ENCODE measurements at places on chromosomes 16 and 17.

DNA sequence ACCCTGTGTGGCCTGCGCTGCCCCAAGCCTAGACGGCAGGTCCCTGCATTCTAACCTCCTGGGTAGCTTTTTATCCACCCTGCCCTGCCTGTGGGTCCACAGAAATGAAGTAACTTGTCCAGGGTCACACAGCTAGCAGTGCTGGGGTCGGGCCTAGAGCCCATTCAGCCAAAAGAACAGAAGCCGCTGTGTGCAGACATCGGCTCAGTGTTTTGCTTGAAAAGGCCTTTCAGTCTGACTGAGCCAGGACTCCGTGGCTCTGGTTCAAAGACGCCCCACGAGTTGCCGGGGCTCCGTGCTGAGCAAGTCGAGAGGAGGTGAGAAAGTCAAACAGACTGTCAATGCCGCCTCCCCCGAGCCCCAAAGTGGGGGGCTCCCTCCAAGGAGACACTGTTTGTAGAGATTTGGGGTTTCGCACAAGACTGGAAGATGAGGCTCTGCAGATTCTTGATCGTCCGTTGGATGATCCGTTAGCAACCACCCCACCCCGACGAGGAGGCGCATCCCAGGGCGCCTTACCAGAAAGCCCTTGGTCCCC, 226.2 kb downstream of the NTN1 start:
- no peak for DNase-seq

DNA sequence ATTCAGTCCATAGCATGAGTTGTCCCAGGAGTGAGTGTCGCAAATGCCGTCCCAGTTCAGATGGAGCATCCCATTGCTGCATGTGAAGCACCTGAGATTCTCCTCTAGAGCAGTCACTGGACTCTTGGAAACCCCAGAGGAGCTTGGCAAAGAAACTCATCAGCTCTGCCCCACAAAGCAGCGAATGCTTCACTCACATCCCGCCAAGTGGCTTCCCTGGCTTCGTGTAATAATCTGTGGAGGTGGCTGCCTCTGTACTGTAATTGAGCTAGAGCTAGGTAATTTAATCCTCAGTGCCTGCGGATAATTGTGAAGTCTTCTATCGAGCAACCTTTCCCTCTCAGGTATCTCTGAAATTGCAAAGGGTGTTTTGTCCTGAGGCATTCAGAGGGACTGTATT, 107.1 kb downstream of the SNX29 start:
- DNase-seq, result no peak

DNA sequence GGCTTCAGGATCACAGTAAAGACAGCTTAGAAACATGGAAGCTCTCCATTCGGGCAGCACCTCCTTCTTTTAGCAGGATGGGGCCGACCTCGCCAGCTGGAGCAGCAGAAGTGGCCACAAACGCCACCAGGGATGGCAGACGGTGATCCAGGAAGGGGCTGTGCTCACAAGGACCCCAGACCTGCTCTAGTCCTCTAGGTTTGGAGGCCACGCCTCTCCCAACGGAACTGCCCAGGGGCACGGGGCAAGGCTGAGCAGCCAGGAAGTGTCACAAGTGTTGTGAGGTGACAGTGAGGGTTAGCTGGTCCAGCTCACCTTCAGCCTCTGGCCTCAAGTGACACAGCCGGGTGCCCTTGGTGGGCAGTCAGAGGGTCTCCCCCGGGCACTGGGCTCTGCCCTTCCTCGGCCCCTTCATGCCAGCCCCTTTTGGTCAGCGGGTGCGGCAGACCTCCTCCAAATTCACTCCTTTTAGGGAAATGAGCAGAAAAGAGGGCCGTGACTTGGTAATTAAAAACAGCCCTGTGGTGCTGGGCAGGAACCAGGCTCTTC, 20.4 kb downstream of the CEP295NL start:
- no peak for DNase-seq

DNA sequence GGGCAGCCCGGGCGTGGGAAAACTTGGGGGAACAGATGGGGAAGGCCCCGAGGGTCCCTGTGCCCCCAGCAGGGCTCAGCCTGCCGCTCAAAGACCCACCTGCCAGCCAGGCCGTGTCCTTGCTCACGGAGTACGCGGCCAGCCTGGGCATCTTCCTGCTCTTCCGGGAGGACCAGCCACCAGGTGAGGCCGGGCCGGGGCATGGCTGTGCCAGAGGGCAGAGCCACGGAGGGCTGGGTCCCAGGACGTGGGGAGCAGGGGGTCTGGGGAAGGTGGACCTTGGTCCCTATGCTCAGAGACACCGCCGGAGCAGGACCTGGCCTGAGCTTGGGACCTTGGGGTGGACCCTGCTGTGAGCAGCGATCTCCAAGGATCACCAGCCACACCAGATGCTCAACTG, 509 bp downstream of the ADAD2 start:
- DNase-seq, result no peak

- DNase-seq, result no peak
Measured at GRCh38 chr17:52666264-52666663, 507.8 kb upstream of the CA10 start.

DNA sequence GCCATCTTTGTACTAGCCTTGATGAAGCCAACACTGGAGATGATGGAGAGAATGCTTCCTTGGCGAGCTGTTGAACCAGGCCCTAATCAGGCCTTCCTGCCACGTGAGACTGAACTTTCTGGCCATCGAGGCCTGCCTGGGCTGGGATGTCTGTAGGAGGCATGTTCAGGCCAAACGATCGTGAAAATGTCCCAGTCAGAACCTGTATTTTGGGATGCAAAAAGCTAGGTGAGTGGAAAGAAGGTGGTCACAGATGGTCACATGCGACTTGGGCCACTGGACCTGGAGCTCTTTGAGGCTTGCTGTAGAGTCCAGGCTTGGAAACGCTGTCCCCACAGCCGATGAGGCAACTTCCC, 12.9 kb downstream of the KNOP1 start:
- no peak for DNase-seq

Measured in eye (tissue), 1 donor.